ENCODE measurements at places on chromosomes 5 and 9.

DNA sequence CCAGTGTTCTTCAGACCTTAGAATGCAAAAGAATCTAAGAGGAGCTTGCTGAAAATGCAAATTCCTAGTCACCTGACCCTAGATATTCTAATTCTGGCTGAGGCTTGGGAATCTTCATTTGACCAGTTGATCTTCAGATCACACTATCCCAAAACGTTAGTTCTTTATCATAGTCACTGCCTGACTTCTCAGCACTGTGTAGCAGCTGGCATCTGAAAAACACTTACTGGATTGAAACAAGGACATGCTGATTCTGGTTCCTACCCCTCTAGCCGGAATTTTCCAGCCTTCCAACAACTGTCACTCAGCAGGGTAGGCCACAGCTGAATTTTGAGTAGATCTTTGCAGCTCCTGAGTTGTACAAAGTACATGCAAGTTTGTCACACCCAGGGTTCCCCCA is 72.2 kb downstream of the EBF1 start:
- DNase-seq: no peak

GRCh38 chr9:90464978-90465377 is 177.6 kb downstream of the DIRAS2 start:
- DNase-seq: no peak

GRCh38 chr9:75545287-75545686 is 345.2 kb upstream of the PCSK5 start:
- no peak for DNase-seq

DNA sequence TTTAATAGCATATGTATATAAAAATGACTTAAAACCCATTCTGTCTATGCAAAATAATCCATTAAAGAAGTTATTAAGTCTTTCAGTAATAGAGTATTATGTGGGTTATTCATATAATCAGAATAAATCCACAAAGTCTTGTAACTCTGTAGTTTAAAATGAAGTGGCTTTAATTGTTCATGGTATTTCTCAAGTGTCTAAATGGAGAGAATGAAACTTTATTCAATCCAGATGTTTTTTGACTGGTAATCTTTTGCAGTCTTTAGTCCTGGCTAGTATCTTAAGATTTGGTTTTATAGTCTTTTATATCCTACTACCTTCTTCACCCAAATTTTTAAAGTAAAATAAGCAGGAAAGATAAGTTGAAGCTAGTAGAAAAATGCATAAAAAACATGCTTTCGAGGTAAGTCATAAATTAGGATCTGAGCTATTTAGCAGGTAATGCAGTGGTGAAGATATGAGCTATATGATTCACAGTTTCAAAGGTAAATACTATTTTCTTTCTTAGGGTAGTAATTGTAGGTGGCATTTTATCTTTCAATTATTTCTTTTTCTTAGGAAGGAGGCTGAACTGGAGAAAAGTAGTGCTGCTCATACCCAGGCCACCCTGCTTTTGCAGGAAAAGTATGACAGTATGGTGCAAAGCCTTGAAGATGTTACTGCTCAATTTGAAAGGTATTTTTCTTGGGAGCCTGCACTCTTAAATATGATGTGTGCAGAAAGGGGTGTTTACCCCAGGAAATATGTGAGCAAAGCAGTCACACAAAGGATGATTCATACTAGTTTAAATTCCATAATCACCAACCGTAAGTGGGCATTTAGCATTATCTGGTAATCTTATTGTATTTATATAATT is 17.9 kb downstream of the HMMR start:
- DNase-seq: no peak
